ENCODE measurements at places on chromosomes 12 and 14.
A peak's percentile ranks its signal among the peaks of the same experiment; 100 is the strongest.

GRCh38 chr12:42756841-42757623 lies 167.5 kb upstream of the PRICKLE1 start:
- no peaks in the 10 kb centered on the region for H3K36me3 ChIP-seq
- peaks cover 3% of the 10 kb centered on the region for H3K4me1 ChIP-seq
- H3K27ac ChIP-seq = no peak overlapping the region

DNA sequence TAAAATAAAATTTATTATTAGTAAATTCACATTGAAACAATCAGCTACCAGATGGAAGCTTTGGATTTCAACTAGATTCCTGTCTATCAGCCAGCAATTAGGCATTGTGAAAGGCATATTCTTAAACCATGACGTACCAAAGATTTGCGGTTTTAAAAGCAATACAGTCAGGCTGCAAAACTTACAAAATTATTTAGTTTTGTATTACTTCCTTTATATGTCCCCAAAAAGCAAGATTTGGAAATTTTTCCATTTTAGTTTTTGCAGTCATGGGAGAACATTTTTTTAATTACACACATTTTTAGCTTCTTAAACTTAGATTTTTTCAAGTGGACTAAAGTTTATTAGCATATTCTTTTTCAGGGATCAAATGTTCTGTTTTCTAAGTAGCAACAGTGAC lies 225.0 kb upstream of the KITLG start:
- H3K27ac ChIP-seq = no peak overlapping the region
- H3K4me1 ChIP-seq = no peaks in the 10 kb centered on the region
- no peaks in the 10 kb centered on the region for H3K27me3 ChIP-seq
- no peak overlapping the region for H3K4me3 ChIP-seq

DNA sequence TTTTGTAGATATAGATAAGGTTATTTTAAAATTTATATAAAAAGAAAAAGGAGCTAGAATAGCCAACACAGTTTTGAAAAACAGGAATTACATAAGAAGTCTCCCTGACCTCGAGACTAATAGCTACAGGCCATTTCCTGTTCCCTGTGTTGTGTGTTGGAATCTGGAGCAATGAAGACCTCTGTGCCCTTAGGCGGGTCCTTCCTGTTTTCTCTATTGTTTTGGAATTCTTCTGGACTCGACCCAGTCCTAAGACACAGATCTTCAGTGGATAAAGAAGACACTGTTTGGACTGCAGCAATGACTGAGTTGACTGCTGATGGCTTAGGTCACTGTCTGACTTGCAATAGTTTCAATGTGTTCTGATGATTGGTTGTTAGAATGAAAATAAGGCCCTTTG lies 26.2 kb downstream of the SNRPF start:
- H3K4me3 ChIP-seq = no peak overlapping the region
- H3K27ac ChIP-seq = no peak overlapping the region
- no peaks in the 10 kb centered on the region for H3K4me1 ChIP-seq

- H3K36me3 ChIP-seq = no peaks in the 10 kb centered on the region
- no peak overlapping the region for H3K27ac ChIP-seq
- H3K4me3 ChIP-seq = no peak overlapping the region
- peaks cover 5% of the 10 kb centered on the region for H3K4me1 ChIP-seq
- H3K27me3 ChIP-seq = no peaks in the 10 kb centered on the region
- no peak for DNase-seq
These were observed 29.8 kb downstream of the FIGNL2 start for GRCh38 chr12:51818566-51819300.

GRCh38 chr14:39739796-39740195 lies 307.6 kb upstream of the FBXO33 start:
- peak; percentile 12 for DNase-seq
- no peaks in the 10 kb centered on the region for H3K27me3 ChIP-seq
- no peaks in the 10 kb centered on the region for H3K36me3 ChIP-seq
- H3K27ac ChIP-seq = peak overlapping the region; percentile 14

DNA sequence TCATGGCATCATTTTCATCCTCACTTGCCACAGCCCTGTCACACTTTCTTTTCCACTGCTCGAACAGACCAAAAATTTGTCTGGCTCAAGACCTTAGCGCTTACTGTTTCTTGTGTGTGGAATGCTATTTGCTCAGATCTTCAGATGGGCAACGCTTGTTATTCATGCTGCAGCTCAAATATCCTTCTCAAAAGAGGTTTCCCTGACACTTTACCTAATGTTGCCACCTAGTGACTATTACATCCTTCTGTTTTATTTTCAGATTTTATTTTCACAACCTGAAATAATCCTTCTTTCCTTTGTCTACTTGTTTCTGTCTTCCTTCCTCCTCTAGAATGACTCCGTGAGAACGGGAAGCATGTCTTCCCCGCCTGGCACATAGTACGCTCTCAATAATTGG lies 5.6 kb downstream of the FBXO33 start:
- peaks cover 42% of the 10 kb centered on the region for H3K4me1 ChIP-seq
- no peak for DNase-seq
- H3K36me3 ChIP-seq = no peaks in the 10 kb centered on the region
- no peak overlapping the region for H3K27ac ChIP-seq

Measured in thoracic aorta (tissue), 2 donors.